ENCODE measurements at places on chromosomes 16 and 17.

DNA sequence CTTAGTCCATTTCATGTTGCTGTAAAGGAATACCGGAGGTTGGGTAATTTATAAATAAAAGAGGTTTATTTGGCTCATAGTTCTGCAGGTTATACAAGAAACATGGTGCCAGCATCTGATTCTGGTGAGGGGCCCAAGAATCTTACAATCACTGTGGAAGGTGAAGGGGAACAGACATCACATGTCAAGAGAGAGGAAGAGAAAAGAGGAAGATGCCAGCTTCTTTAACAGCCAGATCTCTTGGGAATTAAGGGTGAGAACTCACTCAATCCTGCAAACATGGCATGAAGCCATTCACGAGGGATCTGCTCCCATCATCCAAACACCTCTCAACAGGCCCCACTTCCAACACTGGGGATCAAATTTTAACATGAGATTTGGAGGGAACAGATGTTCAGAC lies 49.5 kb downstream of the BMERB1 start:
- no peak for DNase-seq

- DNase-seq: no peak
Measured at GRCh38 chr17:82298538-82299421, 18.6 kb downstream of the CD7 start.

DNA sequence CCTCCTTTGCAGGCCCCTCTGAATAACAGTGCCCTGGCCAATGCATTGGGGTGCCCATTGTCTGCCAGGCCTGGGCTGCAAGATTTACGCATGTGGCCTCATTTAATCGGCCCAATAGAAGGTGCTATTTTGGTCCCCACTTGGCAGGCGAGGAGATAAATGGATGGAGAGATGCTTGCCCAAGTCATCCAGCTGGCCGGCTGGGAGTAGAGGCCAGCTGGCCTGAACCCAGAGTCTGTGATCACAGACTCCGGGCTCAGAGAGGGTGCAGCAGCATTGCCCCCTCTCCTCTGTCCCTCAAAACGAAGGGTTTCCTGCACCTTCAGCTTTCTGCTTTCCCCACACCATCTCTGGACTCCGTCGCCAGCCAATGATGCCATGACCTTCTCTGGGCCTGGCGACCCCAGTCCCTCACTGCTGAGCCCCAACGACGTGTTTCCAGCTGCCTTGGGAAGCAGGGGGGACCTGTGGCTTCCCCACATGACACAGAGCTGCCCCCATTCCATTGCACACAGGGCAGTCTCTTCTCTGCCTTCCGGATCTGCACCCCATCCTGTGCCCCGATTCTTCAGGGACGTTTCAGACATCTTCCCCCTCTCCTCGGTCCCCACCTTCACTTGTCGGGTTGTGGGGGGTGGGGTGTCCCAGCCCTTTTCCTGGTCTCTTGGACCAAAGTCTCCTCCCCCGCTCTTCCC lies 3.5 kb upstream of the ADGRG1 start:
- DNase-seq: no peak

DNA sequence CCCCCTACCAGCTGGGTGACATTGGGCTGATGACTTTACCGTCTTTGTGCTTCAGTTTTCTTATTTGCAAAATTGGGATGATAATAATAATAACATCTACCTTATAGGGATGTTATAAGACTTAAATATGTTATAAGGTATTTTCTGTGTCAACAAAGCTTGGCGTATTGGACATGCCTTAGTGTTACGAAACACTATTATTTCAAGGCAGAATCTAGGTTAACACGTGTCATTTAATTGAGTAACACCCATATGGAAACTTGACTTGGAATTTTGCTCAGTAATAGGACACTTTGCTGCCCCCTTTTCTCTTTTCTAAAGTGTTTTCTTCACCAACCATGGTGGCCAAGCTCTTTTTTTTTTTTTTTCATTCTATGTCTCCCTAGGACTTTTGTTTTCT lies 294.2 kb upstream of the SALL1 start:
- no peak for DNase-seq

DNA sequence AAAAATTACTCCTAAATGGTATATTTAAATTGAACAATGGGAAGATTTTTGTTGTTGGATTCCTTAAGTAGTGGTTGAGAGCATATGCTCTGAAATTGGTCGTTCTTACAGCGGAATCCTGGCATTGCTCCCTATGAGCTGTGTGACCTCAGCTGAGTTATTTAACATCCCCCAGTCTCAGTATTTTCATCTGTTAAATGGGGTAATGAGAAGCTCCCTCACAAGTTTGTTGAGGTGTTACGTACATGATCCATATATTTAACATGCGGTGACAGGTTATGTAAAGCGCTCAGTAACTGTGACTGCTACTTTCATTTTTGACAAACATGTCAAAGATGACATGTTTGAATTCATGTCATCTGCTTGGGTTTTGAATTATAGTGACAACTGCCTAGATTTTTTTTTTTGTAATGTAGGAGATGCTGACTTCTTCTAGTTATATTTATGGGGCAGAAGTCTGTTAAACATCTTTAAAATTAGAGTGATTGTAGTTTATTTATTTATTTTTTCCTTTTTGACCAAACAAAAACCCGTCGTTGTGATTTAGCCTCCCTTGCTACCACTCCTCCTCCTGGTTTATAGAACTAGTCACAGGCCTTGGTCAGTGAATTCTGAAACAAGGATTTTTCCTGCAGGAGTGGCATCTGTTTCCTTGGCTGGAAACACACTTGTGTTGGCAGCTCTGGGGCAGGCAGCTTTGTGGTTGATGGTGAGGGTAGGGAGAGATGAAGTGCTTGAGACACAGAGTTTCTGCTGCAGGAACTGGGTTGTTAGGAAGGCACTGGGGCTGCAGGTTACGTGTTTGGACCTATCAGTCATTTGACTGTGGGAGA lies 268.8 kb downstream of the SNX29 start:
- DNase-seq: no peak

DNA sequence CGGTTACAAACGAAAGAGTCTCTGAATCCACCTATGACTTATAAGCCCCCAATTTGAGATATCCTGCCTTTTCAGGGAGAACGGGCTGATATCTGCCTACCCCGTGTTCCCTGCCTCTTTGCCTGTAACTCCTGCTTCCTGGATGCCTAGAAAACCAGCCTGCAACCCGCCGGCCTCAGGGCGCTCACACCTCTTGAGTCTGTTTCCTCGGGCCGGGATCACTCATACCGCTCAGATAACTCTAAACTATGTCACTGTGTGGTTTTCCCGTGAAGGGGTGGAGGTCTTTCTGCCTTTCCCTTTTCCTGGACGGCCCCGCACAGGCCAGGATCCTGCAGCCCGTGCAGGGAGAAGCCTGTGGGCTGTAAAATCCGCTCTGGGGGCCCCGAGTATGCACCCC lies 10.4 kb downstream of the RPUSD1 start:
- DNase-seq: no peak

- DNase-seq: no peak
Measured at GRCh38 chr16:75263291-75263962, 12.0 kb upstream of the BCAR1 start.

DNA sequence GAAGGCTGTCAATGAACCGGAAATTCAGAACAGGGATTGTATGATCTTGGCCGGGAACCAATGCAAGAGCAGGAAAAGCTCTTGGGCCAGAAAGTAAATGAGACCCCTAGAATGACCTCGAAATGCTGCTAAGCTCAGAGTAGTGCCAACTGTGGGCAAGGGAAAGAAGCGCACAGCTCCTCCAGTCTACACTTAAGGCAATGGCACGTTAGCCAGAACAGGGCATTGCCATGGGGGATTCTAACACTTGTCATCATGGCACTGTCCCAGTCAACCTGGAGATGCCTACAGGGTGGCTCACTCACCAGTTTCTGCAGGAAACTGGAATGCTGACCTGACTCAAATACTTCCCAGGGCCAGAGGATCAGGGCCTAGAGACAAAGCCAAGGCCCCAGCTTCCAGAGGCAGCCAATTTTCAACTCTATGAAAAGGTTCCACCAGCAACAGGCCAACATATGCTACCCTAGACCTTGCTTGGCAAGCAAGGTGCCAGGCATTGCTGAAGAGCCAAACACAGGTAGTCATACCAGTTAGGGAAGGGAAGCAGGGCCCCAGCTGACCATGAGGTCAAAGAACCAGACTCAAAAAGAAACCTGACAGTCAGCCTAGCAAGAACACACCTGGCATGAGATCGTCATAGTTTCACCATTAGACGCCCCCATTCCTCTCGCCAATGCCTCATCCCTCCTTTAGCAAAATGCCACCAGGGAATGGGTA lies 34.9 kb downstream of the ARHGAP17 start:
- DNase-seq: no peak

GRCh38 chr16:28311413-28311812 lies 19.1 kb downstream of the SBK1 start:
- DNase-seq: no peak

DNA sequence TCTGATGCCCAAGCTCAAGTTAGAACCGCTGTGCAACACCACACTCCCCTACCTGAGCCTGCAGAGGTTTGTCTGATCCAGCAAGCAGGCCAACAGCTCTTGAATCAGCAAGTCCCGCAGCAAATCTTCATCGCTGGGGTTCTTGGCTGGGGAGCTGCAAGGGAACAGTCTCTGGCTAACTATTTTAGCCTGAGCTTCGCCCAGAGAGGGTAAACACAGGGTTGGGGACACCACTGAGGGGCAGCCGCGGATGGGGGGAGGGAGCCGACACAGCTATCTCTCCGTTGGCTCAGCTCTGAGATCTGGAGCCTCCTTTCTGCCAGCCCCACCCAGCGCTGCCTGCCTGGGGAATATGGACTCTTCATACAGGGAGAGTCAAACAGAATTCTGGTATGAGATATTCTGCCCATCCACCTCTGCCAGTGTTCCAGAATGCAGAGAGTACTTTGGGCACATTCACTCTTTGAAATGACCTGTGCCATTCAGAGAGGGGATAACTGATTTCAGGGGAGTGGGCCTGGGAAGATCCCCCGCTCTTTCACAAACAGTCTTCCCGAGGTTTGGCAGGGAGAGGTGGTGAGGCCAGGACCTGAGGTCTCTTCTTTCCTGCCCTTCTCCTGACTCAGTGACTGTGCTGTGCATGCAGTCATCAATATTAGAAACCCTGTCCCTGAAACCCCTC lies 7.4 kb downstream of the GIP start:
- DNase-seq: no peak

DNA sequence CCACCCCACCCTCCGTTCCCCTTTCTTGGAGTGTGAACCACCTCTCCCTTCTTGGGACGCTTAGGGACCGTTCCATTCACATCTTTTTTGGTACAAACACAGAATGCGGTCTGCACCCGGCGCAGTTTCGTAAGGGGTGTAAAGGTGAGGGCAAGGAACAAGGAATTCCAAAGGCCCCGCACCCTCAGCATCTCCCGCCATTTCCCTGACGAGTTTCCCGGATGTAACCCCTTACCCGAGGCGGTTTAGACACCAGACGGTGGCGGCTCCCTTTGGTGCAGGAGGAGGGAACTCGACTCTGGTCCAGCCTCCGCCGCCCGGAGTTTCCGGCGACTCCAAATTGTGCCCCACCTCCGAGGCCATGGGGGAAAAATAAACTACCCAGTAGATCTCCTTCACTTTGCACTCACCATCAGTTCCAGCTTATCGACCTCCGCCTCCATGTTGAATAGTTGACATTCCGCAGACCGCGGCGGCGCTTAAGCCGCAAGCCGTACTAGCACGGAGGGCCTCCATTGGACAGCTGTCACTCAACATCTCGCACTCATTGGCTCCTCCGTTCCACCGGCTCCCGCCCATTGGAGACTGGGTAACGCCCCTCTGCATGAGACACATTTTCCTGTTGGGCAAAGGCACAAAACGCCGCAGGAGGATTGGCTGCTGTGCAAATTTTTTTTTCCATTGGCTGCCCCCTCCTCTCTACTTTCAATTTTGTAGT lies at the start of gene SKA2:
Gene SKA2, minus strand, starts transcription at position 466 of the 718 bp plus-strand sequence. Its CDS starts 23 bp downstream, at position 443.
- DNase-seq: peak; percentile 94
